ENCODE measurements at places on chromosomes 13 and 19.

- DNase-seq = no peak
Observed at GRCh38 chr19:1675633-1676350, 23.4 kb upstream of the TCF3 start.

- no peak for DNase-seq
Observed at GRCh38 chr19:3375221-3376090, 9.1 kb downstream of the NFIC start.

- DNase-seq = no peak
Observed at GRCh38 chr19:38003438-38004185, 96.6 kb downstream of the SIPA1L3 start.

DNA sequence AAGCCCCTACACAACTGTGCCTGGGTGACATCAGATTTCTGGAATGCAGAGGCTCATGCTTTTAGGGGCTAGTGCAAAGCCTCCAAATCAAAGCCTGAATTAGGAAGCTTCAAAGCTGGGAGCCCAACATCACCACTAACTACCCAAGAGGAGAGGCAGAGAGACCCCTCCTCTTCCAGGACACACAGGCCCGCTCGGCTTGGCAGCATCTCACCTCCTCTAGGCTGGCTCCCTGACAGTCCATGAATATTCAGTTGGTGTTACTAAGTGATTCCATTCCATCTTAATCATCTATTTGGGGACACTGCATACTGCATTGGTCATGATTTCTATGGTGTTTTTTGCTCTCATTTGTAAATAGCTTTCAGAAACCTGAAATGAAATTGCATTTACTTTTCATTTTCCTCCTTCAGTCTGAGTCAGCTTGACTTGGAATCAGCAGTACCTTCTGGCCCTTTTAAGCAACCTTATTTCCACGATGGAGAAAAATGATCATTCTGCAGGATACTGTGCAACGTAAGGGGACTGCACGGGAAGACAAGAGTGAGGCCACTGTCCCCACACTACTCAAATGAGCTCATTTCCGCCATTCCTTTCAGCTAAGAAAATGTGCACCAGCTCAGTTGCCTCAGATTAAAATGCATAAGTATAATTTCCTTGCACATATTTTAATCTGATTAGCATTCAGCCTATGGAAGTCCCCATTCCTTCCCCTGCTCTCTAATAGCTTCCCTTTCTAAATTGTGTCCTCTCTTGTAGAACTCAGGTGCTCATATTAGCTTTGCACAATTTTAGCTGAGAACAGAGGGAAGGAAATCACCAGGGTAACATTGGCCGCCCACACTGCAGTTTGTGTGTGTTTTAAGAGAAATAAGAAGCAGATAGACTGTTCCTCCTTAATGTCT is 219.9 kb downstream of the RFC3 start:
- DNase-seq = no peak

DNA sequence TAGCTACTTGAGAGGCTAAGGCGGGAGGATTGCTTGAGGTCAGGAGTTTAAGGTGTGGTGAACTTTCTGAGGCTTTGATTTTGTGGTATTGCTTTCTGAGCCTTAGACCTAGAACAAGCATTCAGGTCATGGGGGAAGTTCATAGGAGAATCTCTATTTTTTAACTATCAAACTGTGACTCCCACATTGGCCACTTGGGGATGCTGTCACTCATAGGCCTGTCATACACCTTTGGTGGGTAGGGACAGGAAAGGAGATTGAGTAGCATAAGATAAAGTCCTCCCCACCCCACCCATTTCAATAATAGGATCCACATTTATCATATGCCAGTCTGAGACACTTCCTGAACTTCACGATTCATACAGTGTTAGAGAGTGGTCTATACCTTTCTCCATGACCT is 41.9 kb upstream of the PSG2 start:
- DNase-seq = no peak
